ENCODE measurements at places on chromosomes 1 and 21.

GRCh38 chr1:43611950-43612349, 38.0 kb upstream of the KDM4A start:
- no peak for DNase-seq

DNA sequence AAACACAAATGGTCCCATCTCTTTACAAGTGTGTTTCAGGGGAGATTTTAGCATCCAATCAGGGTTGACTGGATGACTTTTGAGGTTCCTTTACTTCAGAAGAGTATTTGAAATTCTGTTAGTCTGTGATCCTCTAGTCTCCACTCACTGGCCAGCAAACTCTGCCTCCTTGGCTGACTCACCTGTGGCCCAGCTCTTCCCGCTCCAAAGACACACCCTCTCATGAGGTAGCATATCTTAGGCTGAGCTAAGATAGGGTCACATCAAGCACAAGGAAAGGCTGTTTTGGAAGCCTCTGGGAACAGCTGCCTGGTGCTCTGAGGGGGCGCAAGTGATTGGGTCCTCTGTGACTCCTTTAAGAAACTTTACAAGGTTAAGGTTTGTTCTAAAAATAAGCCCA, 102.3 kb upstream of the FGGY start:
- DNase-seq: no peak

- DNase-seq: no peak
These were observed 30.9 kb downstream of the SELL start for GRCh38 chr1:169680377-169681019.

DNA sequence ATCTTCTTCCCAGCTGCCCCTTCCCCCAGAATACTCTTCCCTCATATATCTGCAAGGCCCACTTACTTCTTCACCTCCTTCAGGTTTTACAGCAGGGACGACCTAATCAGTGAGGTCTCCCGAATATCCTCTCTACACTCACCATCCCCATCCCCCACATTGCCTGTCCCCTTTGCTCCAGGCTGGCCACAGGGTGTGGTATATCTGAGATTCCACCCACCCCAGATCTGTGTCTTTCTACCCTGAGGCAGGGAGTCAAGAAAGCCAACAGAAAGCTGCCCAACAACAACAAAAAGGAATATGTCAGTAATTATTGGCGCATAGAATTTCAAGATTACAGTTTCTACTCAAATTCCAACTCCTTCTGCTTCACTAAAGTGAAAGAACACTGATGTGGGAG, 30.0 kb upstream of the OPRD1 start:
- DNase-seq: no peak

DNA sequence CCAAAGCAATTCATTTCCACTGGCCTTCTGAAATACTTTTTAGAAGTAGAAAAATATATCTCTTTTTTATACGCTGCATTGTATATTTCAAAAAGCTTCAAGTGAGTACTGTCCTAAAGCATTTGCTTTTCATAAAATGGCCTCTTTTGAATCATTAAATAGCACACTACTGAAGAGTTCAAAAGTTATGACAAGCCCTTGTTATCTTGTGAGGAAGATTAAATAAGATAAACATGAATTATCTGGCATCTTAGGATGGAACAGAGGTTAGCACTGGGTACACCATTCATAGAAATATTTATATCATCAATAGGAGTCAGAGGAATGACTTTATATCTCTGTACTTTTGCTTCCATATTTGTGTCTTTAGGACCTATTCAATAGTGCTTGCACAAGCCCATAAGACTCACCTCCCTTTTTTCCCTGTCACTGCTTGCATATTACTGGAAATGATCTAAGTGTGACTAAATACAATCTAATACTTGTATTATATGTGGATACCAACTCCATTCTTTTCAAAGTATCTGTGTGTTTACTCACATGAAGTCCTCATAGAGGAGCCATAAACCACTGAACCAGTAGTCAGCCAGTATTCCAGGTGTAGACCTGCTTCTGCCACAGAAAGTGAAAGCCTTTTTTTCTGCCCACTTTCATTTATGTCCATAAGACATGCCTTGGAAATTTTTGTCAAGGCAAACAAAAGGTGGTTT, 274.2 kb upstream of the C1orf105 start:
- DNase-seq: no peak

DNA sequence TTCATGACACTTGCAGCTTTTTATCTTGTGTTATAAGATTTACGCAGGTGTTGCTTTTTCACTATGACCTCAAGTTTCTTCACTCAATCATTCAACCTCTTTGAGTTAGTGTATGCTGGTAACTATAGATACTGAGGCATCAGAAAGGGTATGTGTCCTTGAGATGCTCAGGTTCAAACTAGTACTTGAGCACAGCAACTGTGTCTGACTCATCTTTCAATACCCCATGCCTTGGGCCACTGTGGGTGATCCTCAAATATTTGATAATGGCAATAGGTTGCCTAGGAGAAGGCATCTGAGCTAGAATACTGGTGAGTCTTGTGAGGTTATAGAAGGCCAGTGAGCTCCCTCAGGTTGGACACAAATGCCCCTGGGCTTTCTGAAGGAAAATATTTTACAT, 88.1 kb upstream of the SPATA6 start:
- DNase-seq: no peak

DNA sequence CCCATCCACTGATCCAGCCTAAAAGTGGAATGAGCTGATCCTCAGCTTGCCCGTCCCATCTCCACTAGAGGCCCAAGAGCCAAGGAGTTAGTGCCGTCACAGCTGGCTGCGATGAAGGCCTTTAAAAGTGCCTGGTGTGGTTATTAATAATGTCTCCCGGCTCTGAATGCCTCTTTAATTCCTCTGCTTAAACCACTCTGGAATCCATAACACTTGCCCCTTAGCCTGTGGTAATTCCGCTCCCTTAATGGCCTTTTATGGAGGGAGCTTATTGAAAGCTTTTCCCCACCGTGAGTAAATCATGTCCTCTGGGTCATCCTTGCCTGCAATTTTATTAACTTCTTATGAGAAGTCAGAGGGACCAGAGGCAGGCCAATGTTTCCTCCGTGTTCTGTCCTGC, 55.4 kb downstream of the UBIAD1 start:
- no peak for DNase-seq

- DNase-seq: no peak
These were observed 433.6 kb downstream of the PTPRU start for GRCh38 chr1:29669912-29670311.

DNA sequence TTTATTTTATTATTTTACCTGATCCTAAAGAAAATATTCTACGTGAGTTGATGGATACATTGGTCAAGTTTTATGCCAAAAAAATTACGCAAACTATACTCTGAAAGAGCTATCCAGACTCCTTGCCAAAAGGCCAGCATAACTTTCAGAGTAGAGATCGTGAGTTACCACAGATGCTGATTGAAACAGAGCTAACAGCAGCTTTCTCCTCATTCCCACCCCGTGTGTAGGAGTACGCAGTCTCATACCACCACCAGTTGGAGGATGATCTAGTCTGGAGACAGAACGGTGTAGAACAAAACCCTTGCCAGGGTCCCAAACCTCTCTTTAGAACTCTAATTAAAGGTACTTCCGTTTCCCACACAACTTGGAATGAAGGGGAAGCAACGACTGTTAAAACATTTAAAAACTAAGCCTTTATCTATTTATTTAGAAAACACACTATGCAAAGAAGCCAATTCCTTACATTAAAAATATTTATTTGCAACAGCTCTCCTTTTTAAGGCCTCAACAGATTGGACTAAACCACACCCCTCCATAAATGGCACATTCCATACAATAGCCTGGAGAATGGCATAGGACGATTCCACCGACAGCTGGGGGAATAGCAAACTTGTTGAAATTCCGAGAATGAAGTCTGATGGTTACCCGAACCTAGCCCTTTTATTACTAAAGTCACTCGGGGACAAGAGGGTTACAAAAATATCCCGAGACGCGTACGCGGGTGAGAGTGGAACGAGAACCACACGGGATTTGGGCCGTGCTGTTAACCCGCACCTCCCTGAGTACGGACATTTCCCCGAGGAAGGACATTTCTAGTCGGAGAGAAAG, 1.4 kb downstream of the NUCKS1 start:
- no peak for DNase-seq

- DNase-seq: no peak
These were observed 184.4 kb downstream of the COQ8A start for GRCh38 chr1:227124473-227124872.

DNA sequence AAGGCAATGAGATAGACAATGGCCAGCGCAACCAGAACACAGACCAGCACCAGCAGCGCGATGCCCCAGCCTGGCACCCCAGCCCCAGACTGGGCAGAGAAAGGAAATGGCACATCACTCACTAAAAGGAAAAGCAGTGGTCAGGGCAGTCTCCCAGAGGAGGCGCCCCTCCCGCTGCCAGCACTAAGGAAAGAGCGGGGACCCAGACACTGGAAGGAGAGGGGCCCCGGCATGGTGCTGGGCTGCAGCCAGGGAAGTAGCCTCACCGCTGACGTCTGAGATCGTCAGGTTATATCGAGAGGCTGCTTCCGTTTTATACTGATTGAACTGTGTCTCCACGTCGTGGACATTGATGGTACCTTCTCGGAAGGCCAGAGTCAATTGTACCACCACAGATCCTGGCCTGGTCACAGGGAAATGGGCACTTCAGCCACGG, 13.8 kb downstream of the TRIM46 start:
- DNase-seq: no peak

- no peak for DNase-seq
These were observed 21.7 kb upstream of the LAMC2 start for GRCh38 chr1:183164340-183164739.

GRCh38 chr1:98210064-98210463, 289.2 kb upstream of the DPYD start:
- no peak for DNase-seq

DNA sequence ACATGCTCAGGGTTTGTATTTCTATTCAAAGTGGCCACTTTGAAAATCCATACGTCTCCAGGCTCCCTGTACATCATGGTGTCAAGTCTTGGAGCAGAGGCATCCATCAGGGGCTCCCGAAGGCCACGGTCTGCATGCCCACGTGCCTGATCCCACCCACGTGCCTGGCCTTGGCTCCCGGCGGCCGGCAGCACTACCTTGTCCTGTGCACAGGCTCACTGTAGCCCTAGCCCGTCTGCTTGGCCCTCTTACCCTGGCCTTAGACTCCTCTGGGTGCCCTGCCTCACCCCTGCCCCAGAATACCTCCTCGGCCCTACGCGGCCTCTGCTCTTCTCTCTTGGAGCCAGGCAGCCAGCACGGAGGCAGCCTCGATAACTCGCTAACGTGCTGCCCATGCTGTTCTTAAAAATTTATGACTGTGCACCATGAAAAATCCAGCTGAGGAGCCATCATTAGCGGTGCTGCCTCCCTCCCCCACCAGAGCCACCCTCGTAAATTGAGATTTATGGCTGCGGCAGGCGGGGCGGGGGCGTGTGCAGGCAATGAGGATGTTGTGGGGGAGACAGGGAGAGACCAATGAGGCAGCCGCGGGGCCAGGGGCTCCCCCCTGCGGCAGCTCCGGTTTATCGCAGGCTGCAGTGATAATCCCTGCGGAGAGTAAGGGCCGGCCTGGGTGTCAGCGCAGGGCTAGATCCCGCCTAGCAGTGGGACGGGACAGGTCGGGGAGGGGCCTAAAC, 24.6 kb downstream of the DMAP1 start:
- no peak for DNase-seq

- DNase-seq: no peak
These were observed 146.7 kb downstream of the HLX start for GRCh38 chr1:221025956-221026355.

DNA sequence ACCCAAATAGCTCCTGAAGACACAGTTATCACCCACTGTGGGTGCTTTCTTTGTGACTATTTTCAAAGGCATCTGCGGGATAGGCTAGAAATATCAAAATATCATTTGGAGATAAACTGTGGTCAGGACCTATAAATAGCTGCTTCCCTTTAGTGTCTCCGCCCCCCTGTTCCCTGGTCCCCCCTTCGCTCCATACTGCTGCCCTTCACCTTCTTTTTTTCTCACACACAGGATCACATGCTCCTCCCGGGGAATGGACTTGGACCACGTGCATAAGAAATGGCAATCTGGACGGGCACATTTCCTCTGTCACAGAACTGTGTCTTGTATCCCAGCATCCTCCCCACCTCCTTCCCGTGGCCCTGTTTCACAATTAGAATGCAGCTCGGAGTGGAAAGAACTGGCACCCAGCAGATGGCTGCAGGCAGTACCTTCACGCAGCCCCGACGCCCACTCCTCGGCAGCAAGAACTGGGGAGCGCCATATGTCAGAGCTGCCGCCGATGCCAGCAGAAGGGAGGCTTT, 68.8 kb upstream of the SSX2IP start:
- DNase-seq: no peak

DNA sequence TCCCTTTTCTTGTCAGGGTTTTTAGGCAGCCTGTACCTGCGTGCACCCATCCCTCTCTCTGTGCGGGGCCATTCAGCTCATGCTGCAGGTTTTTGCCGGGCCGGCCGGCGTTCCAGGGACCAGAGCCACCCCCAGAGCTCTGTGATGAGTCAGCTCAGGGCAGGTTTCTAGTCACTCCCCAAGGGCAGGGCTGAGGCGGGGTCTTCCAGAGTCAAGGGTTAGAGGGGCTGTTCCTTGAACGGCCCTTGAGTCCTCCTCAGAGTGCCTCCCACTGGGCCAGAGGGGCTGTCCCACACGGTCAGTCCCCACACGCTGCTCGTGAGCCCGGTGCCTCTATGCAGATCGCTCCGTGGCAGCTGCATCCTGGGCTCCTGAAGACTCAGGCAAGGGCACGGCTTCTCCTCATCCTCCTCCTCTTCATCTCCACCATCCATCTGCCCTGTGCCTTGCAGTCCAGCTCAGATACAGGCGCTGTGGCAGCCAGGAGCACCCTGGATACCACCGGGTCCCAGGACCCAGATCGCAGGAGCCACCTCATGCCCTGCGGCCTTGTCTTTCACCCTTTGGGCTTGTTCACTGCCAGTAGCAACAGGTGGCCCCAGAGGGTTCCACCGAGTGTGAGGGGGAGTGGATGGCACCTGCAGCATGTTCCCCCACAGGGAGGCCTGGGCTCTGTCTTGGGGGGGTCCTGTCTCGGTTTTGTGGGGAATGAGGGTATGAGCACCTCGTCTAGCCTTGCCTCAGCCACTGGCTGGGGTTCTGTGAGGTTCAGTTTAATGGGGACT, 17.4 kb downstream of the SLX9 start:
- DNase-seq: no peak

DNA sequence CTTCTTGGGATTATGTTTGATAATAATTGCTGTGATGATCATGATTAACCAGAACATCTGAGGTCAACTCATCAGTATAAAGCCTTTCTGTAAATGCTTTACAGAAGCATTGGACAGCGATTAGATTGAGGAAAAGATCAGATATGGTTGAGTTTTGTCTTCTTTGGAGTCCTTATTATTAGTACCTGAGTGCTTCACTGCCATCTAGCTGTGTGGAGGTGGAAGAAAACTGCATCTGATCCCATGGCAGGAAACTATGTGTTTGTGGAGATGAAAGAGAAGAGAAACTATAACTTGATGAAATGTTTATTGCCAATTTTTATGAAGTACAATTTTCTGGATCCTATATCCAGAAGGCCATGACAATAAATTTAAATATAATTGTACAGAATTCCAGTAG, 11.4 kb downstream of the FLG2 start:
- DNase-seq: no peak

- DNase-seq: peak; percentile 24
These were observed 11.4 kb downstream of the KRTAP10-1 start for GRCh38 chr21:44528634-44528995.

All from activated CD4-positive, CD25-positive, alpha-beta regulatory T cell treated with anti-CD3 and anti-CD28 coated beads, Interleukin-2, amount 50 U/mL, for 72 hours (primary cell).